ENCODE measurements at places on chromosomes 12 and 14. TPM values are rescaled to one million over a fixed set of nuclear protein-coding genes. Genes with fewer than 3 reads are reported as not detected.

The DCAF4 gene
- total RNA-seq: 17.7 TPM

The CIROP gene
- not detected for total RNA-seq

The SERPINA6 gene
- not detected for total RNA-seq

The KRT73 gene
- 4.9 TPM for total RNA-seq

DNA sequence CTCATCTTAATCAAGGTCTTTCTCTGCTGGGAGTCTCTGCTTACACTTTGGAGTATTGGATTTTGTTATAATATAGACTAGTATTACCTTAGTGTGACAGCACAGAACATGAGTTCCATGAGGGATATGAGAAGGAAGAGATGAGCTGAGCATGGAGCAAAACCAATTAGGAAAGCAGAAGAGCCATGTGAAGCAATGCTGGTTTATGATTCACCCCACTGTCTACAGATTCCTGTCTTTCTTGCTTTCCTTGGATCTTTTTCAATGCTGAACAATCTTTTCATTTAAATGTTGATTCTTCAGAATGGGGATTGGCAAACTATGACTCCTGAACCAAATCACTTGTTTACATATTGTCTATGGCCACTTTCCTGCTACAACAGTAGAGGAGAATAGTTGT is 70.4 kb upstream of the KITLG start:
- DNase-seq: no peak

- no peak for DNase-seq
These were observed 75.1 kb downstream of the FERMT2 start for GRCh38 chr14:52875707-52876106.

- no peak for DNase-seq
These were observed 186.5 kb upstream of the HMGA2 start for GRCh38 chr12:65637774-65638173.

DNA sequence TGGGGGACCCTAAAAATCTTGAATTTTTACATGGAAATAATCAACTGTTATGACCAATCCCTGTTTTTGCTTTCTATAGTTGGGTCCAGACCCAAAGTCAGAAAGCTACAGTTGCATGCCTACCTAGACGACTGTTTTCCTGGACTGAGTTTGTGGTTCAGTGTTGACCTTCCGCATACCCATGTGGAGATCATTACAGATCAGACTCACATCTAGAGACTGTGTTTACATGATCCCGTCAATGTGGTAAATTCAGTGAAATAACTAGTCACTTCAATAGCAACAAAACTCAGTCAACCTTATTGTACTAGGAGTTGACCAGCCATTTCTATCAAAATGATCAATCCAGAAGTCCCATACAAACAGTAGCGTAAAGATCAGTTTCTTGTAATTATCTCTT is 257.6 kb downstream of the EGLN3 start:
- no peak for DNase-seq

DNA sequence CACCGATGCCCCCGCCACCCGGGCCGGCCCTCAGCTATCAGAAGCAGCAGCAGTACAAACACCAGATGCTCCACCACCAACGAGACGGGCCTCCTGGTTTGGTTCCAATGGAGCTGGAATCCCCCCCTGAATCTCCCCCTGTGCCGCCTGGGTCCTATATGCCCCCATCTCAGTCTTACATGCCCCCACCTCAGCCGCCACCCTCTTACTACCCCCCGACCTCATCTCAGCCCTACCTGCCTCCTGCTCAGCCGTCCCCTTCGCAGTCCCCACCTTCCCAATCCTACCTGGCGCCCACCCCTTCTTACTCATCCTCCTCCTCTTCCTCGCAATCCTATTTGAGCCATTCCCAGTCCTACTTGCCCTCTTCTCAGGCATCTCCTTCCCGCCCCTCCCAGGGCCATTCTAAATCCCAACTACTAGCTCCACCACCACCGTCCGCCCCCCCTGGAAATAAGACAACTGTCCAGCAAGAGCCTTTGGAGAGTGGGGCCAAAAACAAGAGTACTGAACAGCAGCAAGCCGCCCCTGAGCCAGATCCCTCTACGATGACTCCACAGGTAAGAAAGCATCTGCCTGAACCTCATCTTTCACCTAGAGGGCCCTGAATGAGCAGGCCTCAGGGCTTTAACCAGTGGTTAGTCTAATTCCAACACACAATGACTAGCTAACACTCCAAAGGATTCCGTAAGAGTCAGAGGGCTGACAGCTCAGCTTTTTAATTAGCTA is 851 bp downstream of the YLPM1 start:
- DNase-seq: peak; percentile 26

DNA sequence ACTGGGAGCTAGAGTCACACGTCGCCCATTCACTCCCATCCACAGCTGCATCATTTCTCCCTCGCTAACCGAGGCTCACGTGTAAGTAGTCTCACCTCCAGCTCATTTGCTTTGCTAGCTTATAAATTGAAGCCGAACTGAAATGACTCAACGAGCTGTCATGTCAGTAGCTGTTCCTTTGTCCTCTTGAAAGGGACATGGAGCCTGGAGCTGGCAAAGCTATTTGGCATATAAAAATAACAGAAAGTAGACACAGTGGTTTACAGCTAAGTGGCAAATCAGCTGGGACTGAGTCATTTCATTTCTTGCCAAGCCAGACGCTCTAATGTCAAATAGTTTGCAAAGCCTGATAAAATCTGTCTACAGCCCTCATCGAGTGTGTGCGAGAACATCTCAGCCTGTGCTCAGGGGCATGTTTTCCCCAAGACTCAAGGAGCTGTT is 114.4 kb upstream of the TMEM233 start:
- DNase-seq: no peak

- DNase-seq: no peak
These were observed 14.0 kb upstream of the LYZ start for GRCh38 chr12:69334158-69334557.

DNA sequence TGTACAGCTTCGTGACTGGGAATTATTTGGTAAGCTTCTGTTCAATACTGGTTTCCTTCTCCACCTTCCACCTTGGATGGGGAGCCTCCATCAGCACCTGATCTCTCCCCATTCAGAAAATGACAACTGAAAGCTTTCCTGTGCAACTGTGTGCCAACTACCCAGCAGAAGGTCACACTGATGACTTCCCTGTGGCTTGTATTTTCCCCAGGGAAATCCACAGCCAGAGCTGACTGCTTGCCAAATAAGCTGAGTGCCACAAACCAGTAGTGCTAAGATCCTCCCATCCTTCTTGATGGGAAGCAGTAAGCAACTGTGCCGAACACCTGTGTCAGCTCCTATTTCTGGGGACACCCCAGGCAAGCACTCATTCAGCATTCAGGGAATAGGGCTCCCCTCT is 257.2 kb upstream of the SOX5 start:
- DNase-seq: no peak

- DNase-seq: no peak
These were observed 113.8 kb downstream of the OTOGL start for GRCh38 chr12:80212938-80213645.

GRCh38 chr12:6285532-6286306 is 24.8 kb upstream of the PLEKHG6 start:
- DNase-seq: no peak

DNA sequence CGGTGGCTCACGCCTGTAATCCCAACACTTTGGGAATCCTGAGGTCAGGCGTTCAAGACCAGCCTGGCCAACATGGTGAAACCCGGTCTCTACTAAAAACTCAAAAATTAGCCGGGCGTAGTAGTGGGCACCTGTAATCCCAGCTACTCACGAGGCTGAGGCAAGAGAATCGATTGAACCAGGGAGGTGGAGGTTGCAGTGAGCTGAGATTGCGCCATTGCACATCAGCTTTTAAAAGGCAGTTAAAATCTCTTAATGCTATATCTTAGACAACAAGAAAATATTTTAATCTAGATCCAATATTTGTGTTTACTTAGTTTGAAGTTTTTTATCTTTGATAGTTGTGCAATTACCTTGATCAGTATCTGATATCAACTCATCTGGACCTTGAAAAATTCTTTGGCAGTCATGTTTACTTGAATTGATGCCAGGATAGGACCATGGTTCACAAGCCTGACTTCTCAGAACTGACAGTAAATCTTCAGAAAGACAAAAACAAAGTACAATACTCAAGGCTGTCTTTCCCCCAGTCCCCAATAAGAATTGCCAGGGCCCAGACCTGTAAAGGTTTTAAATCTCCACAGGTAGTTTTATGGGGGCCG is 135.0 kb upstream of the AEBP2 start:
- no peak for DNase-seq
